ENCODE measurements at places on chromosomes 6 and 20.

DNA sequence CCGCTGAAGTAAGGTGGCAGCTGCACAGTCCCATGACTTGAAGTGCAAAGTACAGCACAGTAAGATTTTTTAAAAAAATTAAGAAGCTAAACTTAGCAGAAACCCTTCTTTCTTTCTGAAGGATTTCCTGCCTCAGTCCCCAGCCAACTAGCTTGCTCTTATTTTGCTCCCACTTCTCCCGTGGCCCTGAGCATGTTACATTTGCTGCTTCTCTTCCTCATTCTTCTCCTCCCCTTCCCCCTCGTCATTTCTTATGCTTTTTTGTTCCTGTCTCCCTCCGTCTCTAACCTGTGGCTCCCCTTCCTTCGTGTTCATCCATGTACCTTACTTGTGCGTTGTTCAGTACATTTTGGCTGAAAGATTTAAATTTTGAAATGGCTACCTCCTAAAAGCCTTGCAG, 123.0 kb downstream of the SASH1 start:
- DNase-seq = no peak

DNA sequence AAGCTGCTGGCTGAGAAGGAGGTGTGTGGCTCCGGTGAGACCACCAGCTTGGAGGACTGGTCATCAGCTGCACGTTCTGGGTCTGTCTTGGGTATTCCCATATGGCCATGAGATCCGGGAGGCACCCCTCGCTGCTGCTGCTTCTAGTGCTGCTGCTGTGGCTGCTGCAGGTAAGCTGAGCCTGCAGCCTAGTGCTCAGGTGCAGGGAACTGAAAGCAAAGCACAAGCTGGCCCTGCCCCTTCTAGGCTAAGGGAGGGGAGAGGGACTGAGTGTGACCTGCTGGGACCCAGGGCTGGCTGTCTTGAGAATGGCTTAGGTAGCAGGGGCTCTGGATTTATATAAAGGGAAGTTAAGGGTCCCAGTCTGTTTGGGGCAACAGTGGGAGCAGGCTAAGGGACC, 403 bp downstream of the CDH26 start:
- no peak for DNase-seq

- no peak for DNase-seq
Observed at GRCh38 chr6:14655201-14656061, 537.9 kb downstream of the CD83 start.

DNA sequence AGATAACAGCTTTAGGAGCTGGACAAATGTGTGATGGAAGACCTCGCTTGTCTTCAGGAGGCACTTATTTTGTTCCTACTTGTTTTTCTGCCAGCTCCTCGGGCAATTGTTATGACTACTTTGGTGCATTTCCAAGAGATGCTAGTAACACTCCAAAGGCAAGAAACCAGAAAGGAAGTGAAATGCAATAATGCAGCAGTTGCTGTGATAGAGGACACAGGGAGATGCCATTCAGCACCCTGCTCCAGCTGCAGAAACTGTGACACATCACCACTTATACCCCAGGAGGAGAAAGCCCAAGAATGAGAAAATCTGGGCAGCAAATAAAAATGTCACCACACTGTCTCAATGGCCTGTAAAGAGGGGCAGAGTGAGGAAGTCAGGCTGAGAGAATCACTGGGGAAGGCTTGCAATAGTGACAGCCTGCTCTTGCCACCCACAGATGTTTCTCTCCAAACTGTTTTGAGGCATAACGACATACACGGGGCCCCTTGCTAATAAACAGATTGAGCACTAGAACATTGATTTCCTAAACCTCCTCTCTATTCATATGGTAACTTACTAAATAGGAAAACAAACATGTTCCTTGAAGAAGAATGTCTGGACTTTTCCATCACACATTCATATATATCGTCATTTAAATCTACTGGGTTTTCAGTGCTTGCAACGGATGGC, 231.0 kb upstream of the PRND start:
- DNase-seq = no peak

- no peak for DNase-seq
Observed at GRCh38 chr6:140500849-140501248, 1126.4 kb upstream of the CITED2 start.

DNA sequence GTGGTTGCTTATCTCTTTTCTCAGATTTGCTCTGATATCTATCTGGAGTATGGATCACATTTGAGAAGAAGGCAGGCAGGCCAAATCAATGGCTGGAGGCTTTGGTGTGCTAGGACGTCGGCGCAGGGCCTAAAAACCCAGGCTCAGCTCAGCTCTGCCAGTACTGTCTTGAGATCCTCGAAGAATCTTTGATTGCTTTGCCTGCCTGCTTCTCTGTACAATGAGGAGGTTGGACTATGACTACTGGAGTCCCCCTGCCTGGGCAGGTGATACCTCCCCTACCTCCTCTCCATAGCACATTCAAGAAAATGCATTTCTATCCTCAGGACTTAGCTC, 25.1 kb downstream of the KCNK5 start:
- DNase-seq = no peak

DNA sequence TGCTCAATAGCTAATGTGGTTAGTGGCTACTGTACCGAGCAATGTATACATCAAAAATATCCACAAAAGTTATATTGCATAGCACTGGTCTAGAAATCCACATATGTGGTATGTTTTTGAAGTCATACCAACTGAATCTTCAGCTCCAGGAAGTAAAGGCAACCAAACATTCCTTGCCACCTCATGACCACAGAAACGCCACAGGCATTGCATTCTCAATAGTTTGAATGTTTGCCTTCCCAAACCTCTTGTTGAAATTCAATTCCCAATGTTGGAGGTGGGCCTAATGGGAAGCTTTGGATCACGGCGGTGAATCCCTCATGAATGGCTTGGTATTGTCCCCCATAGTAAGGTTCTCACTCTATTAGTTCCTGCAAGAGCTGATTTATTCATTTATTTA, 18.2 kb upstream of the ZNF391 start:
- DNase-seq = no peak

GRCh38 chr6:139494376-139494990, 120.0 kb upstream of the CITED2 start:
- DNase-seq = no peak
